ENCODE measurements at places on chromosomes 13 and 19.

DNA sequence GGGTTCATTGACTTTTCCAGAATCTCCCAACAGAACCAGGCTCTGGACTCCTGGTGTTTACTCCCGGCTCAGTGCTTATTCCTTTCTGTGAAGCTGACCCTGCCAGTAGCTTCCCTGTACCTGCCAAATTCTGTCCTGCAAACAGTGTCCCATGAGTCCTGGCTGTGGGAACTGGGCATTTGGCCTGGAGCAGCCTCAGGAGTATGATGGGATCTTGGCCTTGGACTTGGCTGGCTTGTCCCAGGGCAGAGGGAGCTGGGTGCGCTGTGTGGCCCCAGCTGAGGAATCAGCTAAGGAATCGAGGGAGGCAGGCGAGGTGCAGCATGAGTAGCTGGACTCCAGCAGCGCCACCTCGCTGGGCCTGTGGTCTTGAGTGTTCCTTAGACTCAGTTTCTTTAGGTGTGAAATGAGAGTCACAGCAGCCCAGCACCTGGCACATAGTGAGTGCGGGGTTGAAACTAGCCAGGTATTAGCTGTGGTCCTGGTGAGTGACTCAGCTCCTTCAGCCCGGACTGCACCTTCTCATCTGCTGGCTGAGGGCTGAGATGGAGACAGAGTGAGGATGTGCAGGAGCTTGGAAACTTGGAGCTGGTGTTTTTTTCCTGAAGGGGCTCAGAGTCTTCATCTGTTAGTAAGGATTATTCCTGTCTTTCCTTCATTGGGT, 10.4 kb downstream of the CLASRP start:
- no peak for DNase-seq

DNA sequence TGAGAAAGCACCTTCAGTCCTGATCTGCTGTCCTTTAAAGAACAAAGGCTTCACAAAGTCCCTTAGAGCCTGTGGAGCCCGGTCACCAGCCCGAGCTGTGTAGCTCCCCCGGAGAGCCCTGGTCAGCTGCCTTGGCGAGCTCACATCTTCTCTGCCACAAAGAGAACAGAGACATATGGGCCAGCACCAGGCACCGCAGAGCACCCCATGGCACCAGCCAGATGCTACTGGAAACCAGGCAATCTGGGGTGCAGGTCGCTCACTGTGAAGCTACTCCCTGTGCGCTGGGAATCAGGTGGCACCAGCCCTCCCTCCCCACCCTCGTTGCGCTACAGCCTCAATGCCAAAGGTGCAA, 44.3 kb upstream of the F7 start:
- no peak for DNase-seq

DNA sequence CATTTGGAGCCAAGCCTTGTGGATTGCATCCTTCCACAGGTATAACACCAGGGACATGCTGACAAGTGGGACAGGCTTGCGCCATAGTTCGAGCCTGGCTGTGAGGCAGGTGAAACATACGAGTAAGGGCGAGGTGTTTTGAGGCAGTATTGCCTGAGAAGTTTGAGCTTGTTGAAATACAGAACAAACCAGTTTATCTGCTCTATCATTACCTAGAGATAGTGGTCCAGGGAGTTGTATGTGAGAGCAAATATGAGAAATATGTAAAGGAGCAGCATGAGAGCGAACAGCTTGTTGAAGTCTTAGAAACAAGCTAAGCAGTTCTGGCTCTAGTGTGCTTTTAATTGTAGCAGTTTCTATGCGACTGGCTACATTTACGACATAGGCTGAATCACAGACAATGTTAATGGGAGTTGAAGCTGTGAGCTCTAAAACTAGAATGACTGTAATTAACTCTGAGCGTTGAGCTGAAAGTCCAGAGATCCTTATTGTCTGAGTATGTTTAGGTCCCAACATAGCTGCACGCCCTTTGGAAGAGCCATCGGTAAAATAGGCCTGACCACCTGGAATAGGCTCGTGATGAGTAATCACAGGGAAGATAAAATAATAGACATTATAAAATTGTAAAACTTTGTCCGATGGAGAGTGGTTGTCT, 8.2 kb downstream of the ZNF439 start:
- DNase-seq = no peak

DNA sequence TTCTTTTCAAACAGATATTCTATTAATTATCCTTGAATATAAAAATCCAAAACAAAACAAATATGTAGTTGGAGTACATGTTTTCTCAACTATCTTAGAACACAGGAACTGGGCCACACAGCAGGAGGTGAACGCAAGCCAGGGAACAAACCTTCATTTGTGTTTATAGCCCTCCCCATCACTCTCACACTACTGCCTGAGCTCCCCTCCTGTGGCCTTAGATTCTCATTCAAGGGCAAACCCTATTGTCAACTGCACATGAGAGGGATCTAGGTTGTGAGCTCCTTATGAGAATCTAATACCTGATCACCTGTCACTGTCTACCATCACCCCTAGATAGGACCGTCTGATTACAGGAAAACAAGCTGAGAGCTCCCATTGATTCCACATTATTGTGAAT, 427.1 kb upstream of the PRR20A start:
- no peak for DNase-seq

DNA sequence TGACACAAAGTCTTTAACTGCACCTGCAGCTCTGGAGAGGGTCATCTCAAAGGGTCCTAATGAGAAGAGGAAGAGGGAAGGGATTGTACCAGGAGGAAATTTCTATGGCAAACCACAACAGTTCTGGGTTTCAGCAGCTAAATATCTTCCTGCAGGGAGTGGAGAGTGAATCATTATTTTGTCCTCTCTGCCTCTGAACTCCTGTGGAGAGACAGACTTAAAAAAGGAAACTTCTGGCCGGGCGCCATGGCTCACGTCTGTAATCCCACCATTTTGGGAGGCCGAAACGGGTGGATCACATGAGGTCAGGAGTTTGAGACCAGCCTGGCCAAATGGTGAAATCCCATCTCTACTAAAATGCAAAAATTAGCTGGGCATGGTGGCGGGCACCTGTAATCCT, 16.9 kb upstream of the C1QTNF9 start:
- DNase-seq = no peak

- DNase-seq = no peak
Observed at GRCh38 chr13:34620862-34621261, 321.2 kb upstream of the NBEA start.
